Activated T-helper 2 cell treated with anti-CD3 and anti-CD28 coated beads, Interferon-gamma antibody, Interleukin-2, Interleukin-4, amounts not matched to agents 10 μg/mL and 5 μg/mL and 100 μg/mL, durations not matched to agents 14 hours and 24 hours and 36 hours (primary cell): ENCODE measurements at places on chromosomes 6 and 20.

GRCh38 chr20:59703046-59703445 is 98.7 kb downstream of the PHACTR3 start:
- DNase-seq: no peak

DNA sequence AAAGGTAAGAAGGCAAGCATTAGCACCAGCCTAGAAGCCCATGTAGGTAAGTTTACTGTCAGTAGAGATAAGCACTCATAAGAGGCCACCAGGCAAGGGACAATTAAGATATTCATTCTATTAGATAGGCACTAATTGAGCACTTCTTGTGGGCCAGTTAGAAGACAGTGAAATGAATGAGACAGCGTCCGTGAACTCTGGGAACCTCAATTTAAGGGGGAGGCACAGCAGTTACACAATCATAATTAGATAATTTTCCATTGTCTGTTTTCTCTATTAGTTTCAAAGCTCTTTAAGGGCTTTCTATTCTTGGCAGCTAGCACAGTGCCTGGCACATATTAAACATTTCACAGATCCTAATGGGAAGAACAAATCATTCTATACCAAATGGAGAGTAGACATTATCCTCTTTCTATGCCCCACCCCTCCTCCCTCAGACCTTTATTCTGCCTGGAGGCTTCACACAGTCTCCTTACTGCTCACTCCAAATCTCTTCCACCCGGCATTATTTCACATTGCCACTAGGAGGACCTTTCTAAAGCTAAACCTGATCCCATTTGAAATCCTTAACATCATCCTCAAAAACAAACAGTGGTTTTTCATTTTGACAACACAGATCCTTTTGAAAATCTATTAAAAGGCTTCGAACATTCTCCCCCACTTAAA is 529.6 kb downstream of the ADGRB3 start:
- DNase-seq: no peak

- DNase-seq: no peak
These were observed 176.1 kb upstream of the PLN start for GRCh38 chr6:118371955-118372354.

DNA sequence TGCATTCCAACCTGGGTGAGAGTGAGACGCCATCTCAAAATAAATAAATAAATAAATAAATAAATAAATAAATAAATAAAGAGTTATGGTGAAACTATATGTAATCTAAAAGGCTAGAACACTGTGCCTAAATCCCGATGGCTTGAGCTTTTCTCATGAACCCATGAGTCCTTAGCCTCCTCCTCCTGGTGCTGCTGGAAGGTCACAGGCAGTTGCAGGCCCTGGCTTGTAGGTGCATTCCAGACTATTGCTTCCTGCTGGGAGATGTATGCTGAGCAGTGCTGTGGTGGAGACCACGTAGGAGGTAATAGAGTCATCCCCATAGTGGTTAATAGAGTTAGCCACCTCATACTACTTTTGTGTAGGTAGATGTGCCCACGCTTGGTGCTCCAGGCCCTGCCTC is 12.5 kb downstream of the PTK7 start:
- no peak for DNase-seq

DNA sequence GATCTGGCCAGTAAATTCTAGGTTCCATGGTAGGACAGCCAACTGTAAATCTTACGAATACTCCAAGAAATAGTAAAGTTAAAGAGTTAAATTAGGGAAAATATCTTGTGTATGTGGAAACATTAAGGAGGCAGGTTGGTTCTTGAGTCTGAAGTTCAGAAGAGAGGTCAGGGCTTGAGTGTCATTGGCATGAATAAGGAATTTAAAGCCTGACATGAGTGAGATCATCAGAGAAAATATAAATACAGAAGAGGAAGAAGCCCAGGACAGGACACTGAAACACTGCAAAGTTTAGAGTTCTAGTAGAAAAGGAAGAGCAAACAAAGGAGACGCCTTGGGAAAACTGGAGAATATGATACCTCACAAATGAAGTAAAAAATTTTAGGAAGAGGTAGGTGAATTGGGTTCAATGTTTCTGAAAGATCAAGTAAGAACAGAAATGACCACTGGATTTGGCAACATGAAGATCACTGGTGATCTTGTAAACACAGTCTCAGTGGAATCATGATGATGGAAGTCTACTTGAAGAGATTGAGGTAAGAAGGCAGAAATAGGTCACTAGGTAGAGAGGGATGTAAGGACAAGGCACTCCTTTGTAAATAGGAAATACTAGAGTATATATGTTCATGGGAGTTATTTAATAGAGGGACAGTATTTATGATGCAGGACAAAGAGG is 41.6 kb upstream of the SYNCRIP start:
- no peak for DNase-seq

DNA sequence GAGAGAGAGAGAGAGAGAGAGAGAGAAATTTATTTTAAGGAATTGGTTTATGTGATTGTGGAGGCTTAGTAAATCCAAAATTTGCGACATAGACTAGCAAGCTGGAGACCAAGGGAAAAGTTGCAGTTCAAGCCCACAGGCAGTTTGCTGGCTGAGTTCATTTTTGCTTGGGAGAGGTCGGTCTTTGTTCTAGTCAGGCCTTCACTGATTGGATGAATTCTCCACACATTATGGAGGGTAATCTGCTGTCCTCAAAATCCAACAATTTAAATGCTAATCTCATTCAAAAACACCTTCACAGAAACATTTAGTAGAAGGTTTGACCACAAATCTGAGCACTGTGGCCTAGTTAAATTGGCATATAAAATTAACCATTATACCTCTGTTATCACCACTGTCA is 439.6 kb downstream of the EPM2A start:
- no peak for DNase-seq

DNA sequence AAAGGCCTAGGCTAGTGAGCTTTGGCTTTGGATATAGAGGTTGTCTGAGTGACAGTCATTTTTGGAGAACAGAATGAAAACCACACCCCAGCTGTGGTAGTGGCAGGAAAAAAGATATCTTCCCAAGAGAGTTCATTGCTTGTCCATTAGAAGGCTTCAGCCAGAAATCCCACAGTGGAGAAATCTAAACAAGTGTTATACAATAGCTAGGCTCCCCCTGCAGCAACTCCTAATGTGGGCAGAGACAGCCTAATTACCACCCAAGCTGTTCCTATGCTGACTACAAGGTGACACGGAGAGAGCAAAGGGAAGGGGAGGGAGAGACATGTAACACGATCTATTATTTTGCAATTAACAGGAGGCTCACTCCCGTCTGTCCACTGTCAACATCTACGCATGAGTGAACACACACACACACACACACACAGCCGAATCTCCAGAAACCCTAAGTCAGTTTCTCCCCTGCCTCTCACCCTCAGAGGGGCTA is 147.5 kb upstream of the TCF21 start:
- no peak for DNase-seq

DNA sequence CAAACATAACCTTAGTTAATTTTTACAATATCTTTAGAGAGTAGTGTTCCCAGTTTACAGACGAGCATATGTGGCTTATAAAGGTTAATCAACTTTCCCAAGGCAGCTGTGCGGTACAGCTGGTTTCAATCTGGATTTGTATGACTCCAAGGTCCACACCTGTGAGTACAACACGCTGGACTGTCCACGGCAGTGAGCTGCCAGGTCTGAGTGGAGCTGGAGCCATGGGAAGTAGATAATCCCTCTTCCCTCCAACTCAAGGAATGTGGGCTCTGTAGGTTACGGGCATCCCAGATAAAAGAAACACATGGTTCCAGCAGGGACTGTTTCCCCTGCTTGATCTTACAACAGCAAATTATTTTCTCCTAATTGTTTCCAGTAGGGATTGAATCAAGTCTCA is 102.2 kb downstream of the SOD2 start:
- DNase-seq: no peak

GRCh38 chr20:49707118-49707517 is 6.6 kb downstream of the B4GALT5 start:
- DNase-seq: no peak

GRCh38 chr6:75393806-75394205 is 99.8 kb downstream of the FILIP1 start:
- DNase-seq: no peak

GRCh38 chr20:42053350-42053749 is 435.2 kb upstream of the CHD6 start:
- no peak for DNase-seq

DNA sequence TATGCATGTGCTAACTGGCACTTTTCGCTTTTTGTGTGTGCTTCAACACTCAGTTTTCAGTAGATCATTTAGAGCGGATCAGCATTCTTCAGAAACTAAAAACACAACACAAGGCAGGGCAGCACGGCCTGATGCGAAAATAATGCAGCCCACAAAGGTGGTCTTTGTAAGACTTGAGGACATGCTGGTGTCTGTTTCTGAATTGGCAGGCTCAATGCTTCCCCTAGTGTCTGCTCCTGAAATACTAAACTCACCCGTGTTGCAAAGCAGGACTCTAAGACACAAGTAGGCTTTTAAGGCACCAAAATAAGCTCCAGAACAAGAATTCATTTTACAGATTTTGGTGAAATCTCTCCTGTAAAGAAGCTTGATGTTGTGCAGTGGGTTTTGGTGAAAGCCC is 676.5 kb downstream of the TENT5A start:
- DNase-seq: no peak

GRCh38 chr6:148578489-148578814 is 168.4 kb upstream of the UST start:
- DNase-seq: no peak

- DNase-seq: no peak
These were observed 3.7 kb upstream of the FAXC start for GRCh38 chr6:99353126-99353525.

- DNase-seq: no peak
These were observed 2.6 kb downstream of the TOMM6 start for GRCh38 chr6:41790045-41790444.

DNA sequence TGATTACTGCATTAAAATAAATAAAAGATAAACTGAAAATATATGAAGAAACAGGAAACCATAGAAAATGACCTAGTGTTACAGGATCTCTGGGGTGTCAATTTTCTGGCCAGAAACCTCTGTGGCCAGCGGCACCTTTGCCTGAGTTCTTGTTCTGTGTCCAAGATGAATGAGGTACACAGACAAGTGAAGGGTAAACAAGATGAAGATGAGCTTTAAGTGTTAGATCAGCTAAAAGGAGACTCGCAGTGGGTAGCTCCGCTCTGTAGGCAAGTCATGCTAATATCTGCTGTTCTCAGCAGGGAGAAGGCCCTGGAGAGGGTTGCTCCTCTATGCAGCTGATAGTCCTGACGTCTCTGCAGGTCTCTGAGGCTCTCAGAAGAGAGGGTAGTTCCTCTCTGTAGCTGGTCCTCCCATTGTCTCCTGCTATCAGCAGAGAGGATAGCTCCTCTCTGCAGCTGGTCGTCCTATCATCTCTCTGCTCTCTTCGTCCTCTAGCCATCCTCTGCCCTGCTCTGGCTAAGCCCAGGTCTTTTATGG is 35.9 kb upstream of the TBC1D22B start:
- DNase-seq: no peak

DNA sequence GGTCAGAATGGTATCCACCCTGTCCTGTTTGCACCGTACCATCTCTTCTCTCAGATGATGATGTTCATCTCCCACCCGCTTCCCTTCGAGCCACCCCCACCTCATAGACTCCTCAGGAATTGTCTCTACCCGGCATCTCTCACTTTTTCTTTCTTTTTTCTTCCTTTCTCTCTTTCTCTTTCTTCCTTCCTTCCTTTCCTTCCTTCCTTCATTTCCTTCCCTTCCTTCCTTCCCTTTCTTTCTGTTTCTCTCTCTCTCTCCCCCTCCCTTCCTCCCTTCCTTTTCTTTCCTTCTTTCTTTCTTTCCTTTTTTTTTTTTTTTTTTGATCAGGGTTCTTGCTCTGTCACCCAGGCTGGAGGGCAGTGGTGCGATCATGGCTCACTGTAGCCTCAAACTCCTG is 27.7 kb upstream of the PNPLA1 start:
- no peak for DNase-seq

GRCh38 chr6:124008000-124008987 is 204.6 kb downstream of the NKAIN2 start:
- DNase-seq: no peak

DNA sequence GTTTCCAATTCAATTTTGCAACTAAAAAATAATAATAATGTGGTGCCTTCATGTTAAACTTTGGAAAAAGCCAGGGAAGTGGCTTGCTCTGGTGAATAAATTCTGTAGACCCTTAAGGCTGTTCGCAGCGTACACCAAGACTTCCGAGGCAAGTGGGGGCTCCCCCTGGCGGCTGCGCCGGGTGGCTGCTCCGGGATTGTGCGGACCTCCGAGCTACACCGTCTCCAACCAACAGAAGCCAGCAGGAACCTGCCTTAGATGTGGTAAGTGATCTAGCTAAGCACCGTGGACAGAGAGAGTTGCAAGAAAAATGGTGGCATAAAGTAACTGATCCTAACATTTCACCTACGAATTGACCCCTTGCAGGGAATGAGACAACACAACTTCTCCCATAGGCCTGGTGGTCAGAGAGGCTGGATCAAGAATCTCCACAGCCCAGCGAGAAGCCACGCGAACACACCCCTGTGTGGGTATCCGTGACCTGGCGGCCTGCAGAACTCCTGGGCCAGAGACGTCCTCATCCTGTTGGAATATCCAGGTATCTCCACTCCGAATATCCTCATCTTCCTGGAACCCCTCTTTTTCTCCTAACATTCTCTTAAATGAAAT is 69.6 kb downstream of the TBXT start:
- peak; percentile 28 for DNase-seq

GRCh38 chr6:159935633-159936032 is 33.2 kb upstream of the IGF2R start:
- DNase-seq: no peak

DNA sequence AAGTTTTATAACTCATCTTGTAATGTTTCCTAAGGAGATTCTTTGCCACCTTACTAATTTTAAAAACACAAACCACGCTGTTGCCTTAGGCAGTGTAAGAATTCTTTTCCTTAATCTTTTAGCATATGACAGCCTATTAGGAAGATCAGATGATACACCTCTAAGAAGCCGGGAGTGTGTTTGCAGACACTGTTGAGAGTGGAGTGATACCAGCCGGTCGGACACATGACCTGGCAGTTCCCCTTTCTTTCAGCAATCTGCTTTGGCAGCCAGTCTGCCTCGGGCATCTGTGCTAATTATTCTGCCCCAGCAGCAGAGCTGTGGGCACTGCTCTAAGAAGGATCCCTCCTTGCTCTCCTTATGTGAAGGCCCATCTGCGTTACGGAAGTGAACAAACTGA is 50.9 kb downstream of the PLCB4 start:
- no peak for DNase-seq
